ENCODE measurements at places on chromosomes 4 and X. TPM values are rescaled to one million over a fixed set of nuclear protein-coding genes. Genes with fewer than 3 reads are reported as not detected.

The GC gene
- not detected for total RNA-seq

The PTPN13 gene
- 248 TPM for total RNA-seq

The FGFR3 gene
- 30.0 TPM for total RNA-seq

The UGT2A3 gene
- 0.22 TPM for total RNA-seq

The BCLAF3 gene
- 24.2 TPM for total RNA-seq

Measured in camera-type eye (tissue), 1 donor.